ENCODE measurements at places on chromosomes 5 and 9.
A peak's percentile ranks its signal among the peaks of the same experiment; 100 is the strongest.

- DNase-seq = peak; percentile 25
Measured at GRCh38 chr5:71533142-71533541, 54.0 kb upstream of the MCCC2 start.

GRCh38 chr9:7298123-7298522 is 501.5 kb downstream of the DMAC1 start:
- no peak for DNase-seq

GRCh38 chr5:62560786-62561185 is 17.8 kb upstream of the LRRC70 start:
- DNase-seq = no peak

- DNase-seq = no peak
Measured at GRCh38 chr5:168171901-168172759, 119.3 kb upstream of the WWC1 start.

- DNase-seq = no peak
Measured at GRCh38 chr9:34332076-34332964, 3.0 kb downstream of the NUDT2 start.

DNA sequence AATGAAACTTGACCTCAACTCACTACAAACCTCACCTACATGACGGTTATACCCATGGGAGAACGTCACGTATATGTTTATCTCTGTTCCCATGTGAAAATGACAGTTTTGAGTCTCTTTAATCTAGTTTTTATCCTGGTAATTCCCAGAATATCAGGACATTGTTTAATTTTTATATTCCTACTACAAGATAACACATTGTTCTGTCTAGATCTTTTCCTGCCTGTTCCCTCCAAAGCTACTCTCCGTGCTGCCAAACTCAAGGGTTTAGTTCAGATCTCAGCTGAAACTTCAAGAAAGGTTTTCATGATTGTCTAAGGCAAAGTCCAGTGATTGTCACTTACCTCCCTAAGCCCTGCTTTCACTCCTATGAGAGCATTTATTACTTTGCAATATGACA is 1159.4 kb upstream of the SEMA6A start:
- DNase-seq = no peak

- peak; percentile 49 for DNase-seq
Measured at GRCh38 chr5:75656311-75657003, 45.2 kb downstream of the ANKDD1B start.

- DNase-seq = no peak
Measured at GRCh38 chr9:117204971-117205370, 209.9 kb downstream of the ASTN2 start.

Data from stromal cell of bone marrow (primary cell).